Stimulated activated CD4-positive, alpha-beta T cell treated with anti-CD3 and anti-CD28 coated beads, Interleukin-2, amount 100 ng/mL, for 24 hours (primary cell): ENCODE measurements at places on chromosomes 6 and 20.

DNA sequence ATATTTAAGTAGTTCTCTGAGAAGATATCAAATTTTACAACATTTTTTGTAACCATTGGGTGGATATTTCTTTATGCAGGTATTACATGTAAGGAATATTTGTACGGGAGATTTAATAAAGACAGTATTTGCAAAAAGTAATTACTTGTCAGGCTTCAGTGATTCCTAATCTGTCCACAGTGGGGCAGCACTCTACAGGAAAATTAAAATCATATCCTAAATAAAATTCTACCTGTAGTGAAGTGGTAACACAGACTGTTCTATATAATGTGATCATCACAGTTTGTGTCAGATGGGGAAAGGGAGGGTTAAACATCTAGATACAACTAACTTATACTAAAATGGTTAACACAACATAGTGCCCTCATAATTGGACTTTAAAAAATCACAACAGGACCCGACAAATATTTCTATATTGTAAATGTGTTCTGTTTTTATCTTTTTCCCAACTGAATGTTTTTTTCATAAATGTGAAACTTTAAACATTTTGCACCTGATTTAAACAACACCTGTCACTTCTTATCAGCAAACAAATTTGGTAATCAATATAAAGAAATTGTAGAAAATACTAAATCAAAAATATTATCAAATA is 145.6 kb upstream of the MANEA start:
- peak; percentile 38 for DNase-seq

- DNase-seq = no peak
Measured at GRCh38 chr6:88872962-88873361, 90.5 kb downstream of the RNGTT start.

DNA sequence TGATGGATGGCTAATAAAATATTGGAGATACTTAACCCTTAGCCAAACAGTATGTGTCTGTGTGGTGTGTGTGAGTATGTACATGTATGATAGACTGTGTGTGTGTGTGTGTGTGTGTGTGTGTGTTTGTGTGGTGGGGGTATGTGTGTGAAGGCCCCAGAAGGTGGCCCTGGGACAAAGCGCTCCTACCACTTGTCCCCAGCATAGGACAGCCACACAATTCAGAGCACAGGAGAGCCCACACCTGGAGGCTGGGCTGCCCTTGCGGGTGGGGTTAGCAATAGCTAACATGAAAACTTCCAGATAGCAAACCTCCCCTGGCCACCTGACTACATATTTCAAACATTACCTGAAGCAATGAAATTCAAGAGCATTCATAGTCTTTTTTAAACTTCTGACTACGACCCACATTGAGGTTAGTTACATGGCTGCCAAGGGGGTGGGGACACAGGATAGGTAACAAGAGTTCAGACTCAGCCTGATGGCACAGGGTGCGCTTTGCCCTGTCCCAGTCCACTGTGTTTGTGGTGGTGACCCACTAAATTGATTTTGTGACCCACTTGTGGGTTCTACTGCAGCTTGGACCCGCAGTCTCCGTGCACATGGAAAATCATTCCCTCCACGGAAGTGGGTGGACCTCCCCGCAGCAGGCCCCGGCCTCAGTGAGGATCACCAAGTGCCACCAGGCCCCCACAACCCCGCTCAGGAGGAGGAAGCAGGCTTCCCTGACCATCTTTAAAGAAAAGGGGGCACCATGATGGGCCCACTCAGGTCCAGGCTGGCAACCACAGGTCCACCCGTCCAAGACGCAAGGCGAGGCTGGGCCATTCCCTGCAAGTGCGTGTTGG is 34.8 kb downstream of the ZC3H12D start:
- no peak for DNase-seq

DNA sequence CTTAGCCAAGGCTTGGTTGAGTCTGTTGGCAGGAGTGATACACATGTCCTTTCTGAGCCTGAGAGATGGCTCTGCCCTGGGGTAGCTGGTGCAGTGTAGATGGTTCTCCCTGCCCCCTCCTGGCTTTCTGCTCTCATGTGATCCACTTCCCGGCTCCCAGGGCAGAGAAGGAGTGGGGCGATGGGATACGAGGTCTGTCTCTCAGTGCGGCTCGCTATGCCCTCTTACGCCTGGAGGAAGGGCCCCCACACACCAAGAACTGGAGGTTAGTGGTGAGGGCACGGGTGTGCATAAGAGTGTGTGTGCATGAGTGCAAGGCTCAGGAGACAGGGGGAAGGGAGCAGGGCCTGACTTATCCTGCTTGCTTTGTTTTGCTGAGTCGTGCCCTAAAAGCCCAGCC is 18.8 kb downstream of the SLC12A5 start:
- no peak for DNase-seq

DNA sequence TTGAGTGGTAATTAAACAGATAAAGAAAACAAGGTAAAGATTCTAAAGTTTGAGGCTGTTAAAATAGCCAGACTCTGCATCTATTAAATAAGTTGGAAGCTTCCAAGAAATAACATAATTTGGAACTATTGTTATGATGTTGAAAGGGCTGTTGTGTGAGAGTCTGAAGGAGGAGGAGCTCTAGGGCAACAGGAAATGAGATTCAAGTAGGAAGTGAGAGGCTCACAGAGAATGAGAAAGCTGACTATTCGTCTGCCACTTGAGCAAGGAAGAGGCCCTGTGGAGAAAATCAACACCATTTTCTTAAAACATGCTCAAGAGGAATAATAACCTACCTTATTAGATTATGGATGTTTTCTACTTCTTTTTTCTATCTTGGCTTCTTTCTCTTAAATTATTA is 185.2 kb downstream of the SLC24A3 start:
- no peak for DNase-seq

DNA sequence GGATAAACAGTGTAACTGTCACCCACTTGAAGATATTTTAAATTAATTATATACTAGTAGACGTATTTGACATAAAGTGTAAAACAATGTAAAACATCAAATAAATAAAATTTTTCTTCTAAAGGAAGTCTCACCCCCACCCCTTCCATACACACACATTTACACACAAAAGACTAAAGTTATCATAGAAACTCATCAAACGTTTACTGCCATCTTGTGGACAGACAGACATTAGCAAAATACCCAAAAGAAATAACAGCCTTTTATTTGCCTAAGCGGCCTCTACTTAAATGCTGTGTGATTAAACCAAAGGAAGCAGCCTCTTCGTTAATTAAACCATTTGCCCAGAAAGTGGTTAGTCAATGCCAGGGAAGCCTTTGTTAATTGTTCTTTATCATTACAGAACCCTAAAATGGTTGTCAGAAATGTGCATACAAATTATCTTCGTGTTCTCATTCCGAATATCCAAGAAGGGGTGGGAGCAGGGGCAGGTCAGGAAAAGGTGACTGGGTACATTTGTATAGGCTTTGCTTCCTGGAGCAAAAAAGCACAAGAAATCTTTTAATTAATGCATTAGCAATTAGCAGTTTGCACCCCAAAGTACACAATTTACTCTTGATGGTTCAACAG is 176.2 kb upstream of the SASH1 start:
- no peak for DNase-seq

DNA sequence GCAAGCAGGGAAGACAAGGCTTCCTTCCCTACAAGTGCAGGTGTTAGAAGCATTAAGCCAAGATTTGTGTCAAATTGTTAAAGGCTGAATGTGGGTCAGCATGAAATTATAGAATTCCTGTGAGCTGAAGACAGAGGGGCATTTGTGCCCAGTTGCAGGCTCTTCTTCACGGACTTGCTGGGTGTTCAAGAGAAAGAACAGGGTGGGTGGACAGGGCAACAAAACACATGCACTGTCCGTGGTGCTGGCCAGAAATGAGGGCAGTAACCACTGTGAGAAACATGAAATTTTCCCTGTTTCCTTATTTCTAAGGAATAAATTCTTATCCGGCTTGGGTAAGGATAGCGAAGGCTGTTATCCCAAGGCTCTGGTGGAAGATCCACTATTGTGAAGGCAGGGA is 579.5 kb upstream of the HTR1E start:
- DNase-seq = no peak

DNA sequence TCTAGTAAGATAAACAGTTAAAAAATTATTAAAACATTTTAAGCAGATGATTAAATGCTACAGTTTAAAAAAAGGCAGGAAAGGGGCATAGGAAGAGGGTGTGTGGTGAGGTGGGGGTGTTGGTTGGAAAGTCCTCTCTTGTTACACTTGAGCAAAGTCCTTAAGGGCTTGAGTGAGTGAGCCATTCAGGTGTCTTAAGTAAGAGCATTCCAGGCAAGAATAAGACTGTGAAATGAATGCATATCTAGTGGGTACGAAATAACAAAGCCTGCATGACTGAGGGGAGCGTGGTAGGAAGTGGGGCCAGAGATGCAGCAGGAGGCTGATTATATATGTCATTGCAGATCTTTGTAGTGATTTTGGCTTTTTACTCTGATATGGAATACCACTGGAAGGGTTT is 5.1 kb downstream of the CDKAL1 start:
- DNase-seq = no peak

GRCh38 chr20:24673678-24674570 is 204.5 kb downstream of the SYNDIG1 start:
- no peak for DNase-seq

GRCh38 chr6:168874637-168875036 is 379.0 kb downstream of the THBS2 start:
- DNase-seq = no peak

DNA sequence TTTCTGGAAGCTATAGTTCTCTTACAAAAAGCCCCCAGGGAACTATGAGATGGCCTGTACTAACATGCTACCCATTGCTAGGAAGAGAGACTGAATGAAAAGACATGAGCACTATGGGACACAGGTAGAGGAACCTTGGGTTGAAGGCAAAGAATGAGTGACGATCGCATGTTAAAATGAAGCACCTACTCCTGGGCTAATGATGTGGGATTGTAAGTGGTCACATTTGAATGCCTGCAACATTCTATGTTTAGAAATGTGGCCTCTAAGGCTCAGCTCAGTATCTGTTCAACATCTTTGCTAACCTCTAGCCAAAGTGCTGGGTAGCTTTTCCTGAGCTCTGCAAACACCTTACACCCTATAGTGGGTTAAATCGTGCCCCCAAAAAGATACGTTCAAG is 5.2 kb upstream of the ZC3H12D start:
- DNase-seq = no peak

DNA sequence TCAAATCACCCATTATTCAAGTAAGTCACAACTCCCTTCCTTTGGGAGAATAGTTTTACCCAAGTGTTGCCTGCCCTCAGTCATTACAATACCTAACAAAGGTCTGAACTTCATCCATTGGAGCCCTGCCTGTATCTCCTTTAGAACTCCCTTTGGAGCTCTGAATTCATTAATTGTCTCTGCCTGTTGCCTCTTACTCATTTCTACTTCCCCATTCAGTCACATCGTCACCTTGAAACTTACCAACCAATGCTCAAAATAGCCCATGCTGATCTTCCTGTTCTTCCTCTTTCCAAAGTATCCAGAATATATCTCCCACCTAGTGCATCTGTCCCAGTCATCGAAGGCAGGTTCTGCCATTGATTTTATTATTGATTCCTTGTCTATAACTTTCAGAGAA is 120.7 kb upstream of the ADGRF1 start:
- no peak for DNase-seq
